ENCODE measurements at places on chromosomes 11 and 22.

GRCh38 chr11:131693756-131694155, 323.3 kb downstream of the NTM start:
- DNase-seq: no peak

GRCh38 chr22:26134654-26135330, 34.5 kb upstream of the SEZ6L start:
- no peak for DNase-seq

- no peak for DNase-seq
Observed at GRCh38 chr22:40076702-40077645, 82.2 kb downstream of the FAM83F start.

DNA sequence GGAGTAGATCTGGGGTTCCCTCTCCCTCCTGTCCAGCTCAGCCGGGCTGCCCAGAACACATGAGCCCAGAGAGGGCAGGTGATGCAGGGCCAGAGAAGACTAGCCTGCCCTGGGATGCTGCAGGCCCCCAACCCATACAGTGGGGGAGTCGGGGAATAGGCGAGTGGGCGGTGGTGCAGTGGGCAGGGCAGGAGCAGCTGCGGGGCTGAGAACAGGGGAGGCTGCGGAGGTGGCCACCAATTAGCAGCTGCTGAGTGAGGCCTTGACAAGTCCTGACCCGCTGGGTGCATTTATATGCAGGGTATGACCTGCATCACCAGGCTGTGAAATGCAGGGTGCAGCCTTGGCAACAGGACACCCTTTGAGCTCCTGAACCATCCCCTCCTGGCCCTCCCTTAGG, 43.1 kb downstream of the NFAM1 start:
- DNase-seq: no peak

GRCh38 chr11:125587480-125587879, 5.2 kb upstream of the STT3A start:
- DNase-seq: no peak

DNA sequence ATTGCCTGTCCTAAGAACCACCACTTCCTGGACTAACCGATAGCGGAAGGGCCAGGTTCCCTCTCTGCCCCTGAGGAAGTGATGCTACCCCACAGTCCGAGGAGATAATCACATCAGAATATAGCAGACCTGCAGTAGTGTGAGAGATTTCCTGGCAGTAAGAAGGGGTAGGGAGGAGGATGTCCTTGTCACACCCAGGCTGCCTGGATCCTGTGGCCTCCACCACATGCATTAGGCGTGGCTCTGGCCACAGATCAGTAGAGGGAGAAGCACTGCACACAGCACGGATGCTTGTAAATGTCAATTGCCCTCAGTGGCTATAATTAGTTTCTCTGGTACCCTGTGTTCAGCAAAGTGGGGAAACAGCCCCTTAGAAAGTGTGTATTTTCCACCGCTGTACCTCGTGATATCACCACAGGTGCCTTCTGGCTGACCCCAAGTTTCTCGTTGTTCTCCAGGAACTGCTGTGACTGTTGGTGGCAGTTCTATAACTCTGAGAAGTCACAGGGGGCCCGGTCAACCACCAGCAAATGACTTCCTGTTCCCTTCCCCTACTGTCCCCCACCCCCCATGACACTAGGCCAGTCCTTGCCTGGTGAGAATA, 61.8 kb downstream of the UBASH3B start:
- DNase-seq: no peak

DNA sequence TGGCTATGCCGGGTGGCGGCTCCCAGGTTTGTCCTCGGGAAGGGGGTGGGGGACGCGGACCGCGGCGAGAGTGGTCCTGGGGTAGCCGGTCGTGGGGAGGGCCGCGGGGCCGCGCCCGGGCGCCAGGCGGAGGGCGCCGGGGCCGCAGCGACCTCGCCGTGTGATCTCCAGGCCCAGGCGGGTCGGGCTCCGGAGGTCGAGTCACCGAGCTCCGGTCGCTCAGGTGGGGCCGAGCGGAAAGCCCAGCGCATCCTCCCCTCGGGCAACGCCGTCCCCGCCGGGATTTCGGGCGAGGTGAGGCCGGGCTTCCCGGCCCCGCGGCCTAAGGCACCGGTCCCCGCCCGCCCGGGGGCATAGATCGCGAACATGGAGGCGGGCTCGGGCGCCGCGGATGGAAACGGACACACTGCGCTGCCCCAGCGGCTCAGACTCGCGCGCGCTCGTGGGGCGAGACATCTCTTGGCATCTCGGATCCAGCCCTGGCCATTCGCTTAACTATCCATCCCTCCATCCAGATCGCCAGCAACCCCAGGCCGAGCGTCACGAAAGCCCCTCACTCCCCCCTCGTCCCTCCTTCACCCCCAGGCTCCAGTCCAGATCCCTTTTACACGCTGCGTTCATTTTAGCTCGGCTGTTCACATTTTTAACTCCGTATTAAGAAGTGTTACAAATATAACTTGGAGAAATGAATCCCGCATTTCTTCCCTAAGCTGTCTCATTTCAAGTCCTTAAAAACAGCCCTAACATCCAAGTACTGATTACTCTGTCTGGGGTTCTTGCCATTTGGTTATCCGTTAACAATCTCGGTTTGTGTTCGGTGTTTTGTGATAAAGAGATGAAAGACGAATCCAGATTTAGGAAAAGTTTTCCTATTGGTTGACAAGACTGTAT, 460 bp downstream of the ZC3H12C start:
- DNase-seq: no peak

- DNase-seq: no peak
Observed at GRCh38 chr11:105491394-105491793, 118.5 kb upstream of the GRIA4 start.

- no peak for DNase-seq
Observed at GRCh38 chr11:31499576-31500178, 9.7 kb downstream of the IMMP1L start.

DNA sequence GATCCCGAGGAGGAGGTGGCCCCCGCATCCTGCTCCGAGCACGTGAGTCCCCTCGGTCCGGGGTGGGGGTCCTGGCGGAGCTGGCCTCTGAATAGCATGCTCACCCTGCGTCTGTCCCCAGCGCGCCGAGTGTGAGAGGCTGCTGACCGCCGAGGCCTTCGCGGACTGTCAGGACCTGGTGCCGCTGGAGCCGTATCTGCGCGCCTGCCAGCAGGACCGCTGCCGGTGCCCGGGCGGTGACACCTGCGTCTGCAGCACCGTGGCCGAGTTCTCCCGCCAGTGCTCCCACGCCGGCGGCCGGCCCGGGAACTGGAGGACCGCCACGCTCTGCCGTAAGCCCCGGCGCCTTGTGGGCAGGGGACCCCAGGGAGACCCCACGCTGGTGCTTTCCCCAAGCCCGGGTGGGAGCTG, 3.5 kb downstream of the MUC2 start:
- no peak for DNase-seq

GRCh38 chr11:102767800-102768199, 12.6 kb downstream of the MMP10 start:
- no peak for DNase-seq

- DNase-seq: no peak
Observed at GRCh38 chr11:106507645-106508306, 430.3 kb downstream of the AASDHPPT start.

- no peak for DNase-seq
Observed at GRCh38 chr22:27024982-27025381, 367.6 kb downstream of the MIAT start.

- DNase-seq: no peak
Observed at GRCh38 chr22:48945621-48946458, 881.8 kb downstream of the BRD1 start.

GRCh38 chr11:61448552-61448927, 18.6 kb downstream of the SDHAF2 start:
- DNase-seq: no peak

GRCh38 chr11:12066799-12067508, 43.4 kb upstream of the MICAL2 start:
- no peak for DNase-seq

- DNase-seq: no peak
Observed at GRCh38 chr11:129418039-129418438, 42.4 kb downstream of the BARX2 start.

DNA sequence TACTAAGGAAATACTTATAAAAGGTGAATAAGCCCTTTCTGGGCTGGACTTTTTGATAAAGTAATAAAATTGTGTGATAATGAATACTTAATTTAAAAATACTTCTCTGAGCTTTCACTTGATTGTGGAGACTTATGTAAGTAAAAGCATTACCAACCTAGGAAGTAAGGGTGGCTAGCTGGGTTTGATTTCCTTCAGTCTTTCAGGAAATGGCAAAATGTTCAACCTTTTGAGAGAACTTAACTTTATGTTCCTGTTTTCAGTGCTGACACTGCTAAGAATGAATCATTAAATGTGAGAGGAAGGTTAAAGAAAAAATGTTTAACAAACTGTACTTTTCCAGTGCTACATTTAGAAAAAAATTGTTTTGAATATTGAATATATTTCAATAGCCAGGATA, 900.3 kb downstream of the METTL15 start:
- DNase-seq: no peak

DNA sequence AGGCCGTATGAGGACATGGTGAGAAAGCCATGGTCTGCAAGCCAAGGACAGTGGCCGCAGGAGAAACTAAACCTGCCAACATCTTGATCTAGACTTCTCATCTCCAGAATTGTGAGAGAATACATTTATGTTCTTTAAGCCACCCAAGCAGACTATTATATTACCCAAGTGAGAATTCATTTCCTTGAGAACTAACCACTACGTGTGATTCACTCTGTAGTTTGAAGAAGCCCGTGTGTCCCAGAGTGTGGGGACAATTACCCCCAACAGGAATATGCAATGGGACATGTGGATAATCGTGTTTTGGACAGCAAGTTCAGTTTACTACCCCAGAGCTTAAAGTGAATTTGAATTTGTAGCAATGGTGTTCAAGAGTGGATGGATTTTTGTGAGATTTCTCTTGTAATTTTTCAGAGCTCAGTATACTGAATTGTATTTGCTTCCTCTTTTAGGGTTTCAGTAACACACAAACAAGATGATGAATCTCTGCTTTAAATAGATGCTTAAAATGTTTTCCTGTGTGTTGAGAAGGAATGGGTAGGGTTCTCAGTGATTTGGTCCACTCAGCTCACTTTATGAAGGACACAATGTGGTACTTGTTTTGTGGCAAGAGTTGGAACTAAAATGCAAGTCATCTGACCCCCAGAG, 100.0 kb upstream of the ARHGAP20 start:
- no peak for DNase-seq

GRCh38 chr11:74004046-74004695, 4.7 kb downstream of the UCP3 start:
- no peak for DNase-seq

DNA sequence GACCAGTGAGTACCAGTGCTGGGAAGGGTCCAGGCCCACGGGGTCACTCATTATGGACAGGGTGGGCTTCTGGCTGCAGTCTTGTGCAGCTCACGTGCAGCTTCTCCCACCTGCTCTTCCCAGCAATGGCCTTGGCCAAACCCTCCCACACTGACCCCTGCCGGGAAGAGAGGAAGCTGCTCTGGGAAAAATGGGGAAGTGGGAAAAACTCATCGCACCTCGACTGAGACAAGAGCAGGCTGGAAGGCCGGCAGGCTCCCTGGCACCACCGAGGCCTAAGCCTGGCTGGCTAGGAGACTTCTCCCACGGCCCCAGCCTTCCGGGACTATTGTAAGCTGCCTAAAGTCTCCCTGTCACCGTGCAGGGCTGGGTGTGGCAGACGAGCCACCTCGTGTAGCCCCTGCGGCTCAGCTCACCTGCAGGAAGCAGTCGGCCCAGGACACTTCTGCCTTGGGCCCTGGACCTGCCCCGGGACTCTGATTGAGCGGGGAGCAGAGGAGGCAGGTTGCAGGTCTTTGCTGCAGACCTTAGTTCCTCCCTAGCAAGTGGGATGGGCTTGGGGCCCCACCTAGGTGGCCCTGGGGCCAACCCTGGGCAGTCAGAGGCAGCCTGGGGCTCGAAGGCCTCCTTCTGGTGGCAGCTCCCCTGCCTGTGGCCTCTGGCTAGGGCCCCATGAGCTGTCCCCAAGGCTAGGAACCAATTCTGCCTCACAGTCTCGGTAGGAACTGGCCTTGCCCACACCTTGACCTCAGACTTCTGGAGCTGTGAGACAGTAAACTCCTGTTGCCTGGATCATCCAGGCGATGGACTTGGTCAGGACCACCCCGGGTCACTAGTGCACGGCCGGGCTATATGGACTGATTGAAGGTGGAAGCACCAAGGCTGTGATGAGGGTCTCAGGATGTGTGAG, 23.1 kb downstream of the MRGPRG start:
- peak; percentile 34 for DNase-seq

DNA sequence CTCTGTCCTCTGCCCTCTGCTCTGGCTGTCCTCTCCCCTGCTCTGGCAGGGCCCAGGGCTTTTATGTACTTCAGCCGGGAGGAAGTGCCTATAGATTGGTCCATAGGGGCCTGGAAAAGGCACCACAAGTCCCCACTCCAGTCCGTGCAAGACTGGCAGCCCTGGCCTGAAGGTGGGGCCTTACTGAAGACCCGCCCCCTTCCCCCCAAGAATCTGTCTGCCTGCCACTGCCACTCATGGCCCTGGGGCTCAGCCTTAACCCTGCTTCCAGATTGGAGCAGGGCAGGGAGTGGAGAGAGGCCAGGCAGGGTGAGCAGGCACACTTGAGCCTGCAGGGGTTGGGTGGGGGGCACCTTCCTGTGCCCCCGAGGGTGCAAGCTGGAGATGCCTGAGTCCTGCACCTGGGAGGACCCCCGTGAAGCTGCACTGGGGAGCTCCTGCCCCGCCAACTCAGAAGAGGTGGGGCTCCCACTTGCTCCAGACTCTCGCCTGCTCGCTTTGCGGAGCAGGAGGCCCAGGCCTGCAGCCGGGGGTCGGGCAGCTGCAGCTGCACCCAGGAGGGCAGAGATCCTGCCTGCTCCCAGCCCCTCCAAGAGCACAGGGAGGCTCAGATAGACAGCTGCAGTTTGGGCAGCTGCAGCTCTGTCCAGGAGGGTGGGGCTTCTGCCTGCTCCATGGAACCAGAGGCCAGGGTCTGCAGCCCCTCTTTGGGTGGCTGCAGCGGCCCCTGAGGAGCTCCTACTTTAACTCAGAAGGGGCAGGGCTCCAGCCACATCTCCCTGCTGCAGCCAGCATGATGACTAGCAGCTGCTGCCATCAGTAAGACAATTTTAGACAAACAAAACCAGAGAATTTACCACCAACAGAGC, 51.0 kb upstream of the SC5D start:
- no peak for DNase-seq

- DNase-seq: no peak
Observed at GRCh38 chr11:92657226-92657625, 312.2 kb upstream of the MTNR1B start.

DNA sequence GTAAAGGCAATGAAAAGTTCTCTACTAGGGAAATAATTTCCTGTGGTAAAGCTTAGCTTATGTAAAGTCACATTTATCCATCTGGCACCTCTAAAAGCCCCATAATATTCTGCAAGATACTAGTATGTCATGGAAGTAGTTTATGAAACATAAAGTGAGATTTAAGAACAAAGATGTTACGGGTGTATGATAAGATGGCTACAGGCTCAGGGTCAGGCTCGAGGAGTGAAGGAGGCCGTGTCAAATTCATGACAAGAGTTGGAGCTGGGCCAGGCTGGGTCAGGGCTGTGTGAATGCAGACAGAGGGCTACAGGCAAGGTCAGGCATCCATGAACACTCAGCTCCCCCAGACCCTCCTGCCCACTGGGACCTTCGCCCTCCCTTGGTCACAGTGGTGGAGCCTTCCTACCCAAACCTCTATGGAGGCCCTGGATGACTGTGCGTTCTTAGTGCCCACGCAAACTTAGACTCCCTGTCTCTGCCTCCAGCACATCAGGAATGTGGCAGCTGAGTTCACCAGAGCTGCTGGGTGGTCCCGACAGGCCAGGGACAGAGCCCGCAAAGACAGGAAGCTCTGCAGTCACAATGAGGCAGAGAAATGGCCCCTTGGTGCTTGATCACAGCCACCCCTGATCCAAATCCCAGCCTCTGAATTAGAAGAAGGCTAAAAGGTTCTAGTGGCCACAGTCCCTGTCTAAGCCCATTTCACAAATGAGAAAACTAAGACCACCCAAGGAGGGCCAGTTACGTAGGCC, 14.8 kb downstream of the IGLL5 start:
- no peak for DNase-seq

All from left renal pelvis (tissue), 4 donors.